ENCODE measurements at places on chromosomes 4 and X.

DNA sequence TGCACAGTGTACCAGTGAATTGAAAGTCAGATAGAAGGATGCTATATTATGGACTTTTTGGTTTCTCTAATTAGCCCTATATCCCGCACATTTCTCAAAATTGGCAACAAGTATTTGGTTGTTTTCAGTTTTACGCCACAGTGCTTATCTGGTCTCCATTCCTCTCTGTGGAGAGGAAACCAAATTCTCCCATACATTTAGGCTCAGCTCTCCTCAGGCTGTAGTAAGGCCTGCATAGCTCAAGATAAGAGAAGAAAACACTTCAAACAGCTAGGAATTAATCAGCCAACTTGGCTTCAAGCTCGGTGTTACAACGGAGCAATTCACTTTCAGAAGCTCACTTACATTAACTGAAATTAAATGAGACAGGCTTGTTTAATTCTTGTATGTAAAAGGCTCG lies 263.2 kb downstream of the PDHA2 start:
- DNase-seq, result no peak

- no peak for DNase-seq
Measured at GRCh38 chrX:2442694-2443093, 58.1 kb downstream of the DHRSX start.

- DNase-seq, result no peak
Measured at GRCh38 chrX:39451046-39451445, 646.7 kb downstream of the BCOR start.

GRCh38 chr4:123297836-123298235 lies 98.8 kb upstream of the SPRY1 start:
- no peak for DNase-seq

DNA sequence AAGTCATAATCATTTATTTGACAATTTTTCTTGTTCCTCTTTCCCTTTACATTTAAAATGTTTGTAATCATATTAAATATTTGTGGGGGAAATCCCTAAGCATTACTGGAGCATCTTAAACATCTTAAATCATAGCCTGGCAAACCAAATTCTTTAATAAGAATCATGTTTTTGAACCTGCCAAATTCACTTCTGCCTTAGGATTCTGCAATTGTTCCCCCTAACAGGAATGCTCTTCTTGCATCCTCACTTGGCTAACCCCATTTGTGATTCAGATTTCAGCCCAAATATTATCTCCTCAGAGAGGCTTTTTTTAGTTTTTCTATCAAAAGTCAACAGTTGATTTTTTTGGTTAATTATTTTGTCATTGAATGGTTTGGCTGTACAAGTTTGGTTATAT lies 241.1 kb downstream of the MAPK10 start:
- DNase-seq, result no peak
